ENCODE measurements at places on chromosomes 13 and 19. TPM values are rescaled to one million over a fixed set of nuclear protein-coding genes. Genes with fewer than 3 reads are reported as not detected.

Gene DLEU7
- total RNA-seq = 0.84 TPM

Gene FAM124A
- total RNA-seq = under 0.01 TPM

Gene RAB11B
- 24.3 TPM for total RNA-seq

Gene NLRP7
- 0.10 TPM for total RNA-seq

Gene KLK1
- not detected for total RNA-seq

Gene SPC24
- 0.10 TPM for total RNA-seq

Gene FAM216B
- not detected for total RNA-seq

Gene COL5A3
- total RNA-seq = 1.0 TPM

Gene OVOL3
- total RNA-seq = not detected

Gene ZNF626
- 9.7 TPM for total RNA-seq

Gene FDX2
- 1.5 TPM for total RNA-seq

Gene LRCH1
- 9.8 TPM for total RNA-seq

Gene BCL3
- 33.0 TPM for total RNA-seq

Gene MIA
- total RNA-seq = not detected

Gene FCER2
- 25.4 TPM for total RNA-seq

Gene EEF2
- total RNA-seq = 1,886 TPM

Gene CEACAM1
- total RNA-seq = 1.9 TPM

Gene KLK11
- total RNA-seq = not detected

Gene PCSK4
- 1.2 TPM for total RNA-seq

Gene RFC3
- total RNA-seq = 6.8 TPM

Gene BRCA2
- total RNA-seq = 4.4 TPM

Gene WDR18
- total RNA-seq = 15.1 TPM

Gene ZNF667
- 2.9 TPM for total RNA-seq

Gene CBLC
- not detected for total RNA-seq

Gene NACC1
- total RNA-seq = 16.0 TPM

Gene FAM187B
- total RNA-seq = 0.21 TPM

Gene PTPRH
- total RNA-seq = not detected

Gene ANKLE1
- 0.94 TPM for total RNA-seq

Gene DMKN
- total RNA-seq = not detected

Gene LILRB5
- 0.10 TPM for total RNA-seq

Gene PPAN
- total RNA-seq = 31.6 TPM

Gene YJU2
- total RNA-seq = 47.3 TPM

Gene PSG11
- not detected for total RNA-seq

Gene C19orf73
- 3.5 TPM for total RNA-seq

Gene CERS1
- not detected for total RNA-seq

Gene RNASEH2A
- total RNA-seq = 1.4 TPM

Data from mononuclear cell (primary cell).